NCI-H1105 (cell line): ENCODE measurements at places on chromosomes 5 and 9.
A peak's percentile ranks its signal among the peaks of the same experiment; 100 is the strongest.

GRCh38 chr9:137445275-137445807 is 4.2 kb upstream of the ENTPD8 start:
- peak; percentile 48 for DNase-seq

DNA sequence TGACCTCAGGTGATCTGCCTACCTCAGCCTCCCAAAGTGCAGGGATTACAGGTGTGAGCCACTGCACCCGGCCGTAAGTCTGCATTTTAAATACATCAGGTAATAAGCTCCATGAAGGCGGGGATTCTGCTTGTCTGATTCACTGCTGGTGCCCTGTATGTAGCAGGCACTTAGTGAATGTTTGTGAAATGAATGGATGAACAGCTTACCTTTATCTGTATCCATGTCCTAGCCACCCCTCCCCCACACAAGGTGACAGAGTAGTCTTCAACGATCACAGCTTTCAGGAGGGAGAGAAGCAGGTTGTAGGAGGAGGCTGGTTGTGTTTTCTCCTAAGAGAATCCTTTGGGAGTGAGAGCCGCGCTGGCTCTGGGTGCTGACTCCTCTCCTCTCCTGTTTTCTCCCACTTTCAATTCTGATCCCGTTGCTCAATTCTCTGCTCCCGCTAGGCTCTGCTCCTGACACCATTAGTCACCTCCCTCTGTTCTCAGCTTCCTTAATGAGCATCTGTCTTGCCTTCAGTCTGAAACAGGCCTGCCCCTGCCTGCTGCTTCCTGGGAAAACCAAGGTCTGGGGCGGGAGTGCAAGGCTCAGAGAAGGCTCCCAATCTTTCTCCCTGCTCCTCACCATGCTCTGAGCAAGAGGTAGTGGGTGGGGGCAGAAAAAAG is 88.8 kb upstream of the CTNNA1 start:
- DNase-seq, result no peak

DNA sequence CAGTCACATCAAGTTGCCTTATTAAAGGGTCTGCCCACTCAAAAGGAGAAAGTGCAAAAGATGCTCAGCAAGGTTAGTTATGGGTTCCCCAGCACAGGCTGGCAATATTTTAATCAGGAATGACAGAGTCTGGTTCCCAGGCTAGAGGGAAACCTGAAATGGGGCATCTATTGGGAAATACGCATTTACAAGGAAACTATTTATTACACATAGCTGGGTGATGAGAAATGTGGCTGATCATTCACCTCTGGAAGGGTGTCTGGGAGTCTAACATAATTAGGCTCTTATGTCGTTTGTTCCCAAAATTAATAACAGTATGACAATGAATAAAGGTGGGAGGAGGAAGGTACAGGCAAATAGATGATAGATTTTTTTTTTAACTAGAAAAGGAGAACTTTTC is 314.7 kb downstream of the ENC1 start:
- DNase-seq, result no peak

DNA sequence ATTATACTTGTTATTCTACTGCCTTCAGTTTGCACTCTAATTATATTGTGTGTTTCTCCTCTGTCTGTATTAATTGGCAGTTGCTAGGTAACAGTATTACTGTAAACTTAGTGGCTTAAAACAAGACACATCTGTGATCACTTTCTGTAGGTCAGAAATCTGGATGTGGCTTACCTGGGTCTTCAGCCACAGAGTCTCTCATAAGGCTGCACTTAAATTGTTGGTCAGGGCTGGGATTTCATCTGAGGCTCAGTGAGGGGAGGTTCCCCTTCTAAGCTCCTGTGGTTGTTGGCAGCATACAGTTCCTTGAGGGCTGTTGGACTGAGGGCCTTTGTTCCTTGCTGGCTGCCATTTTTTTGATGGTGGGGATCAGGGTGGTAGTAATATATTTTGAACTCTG is 68.8 kb downstream of the SLC44A1 start:
- no peak for DNase-seq

- no peak for DNase-seq
Observed at GRCh38 chr5:79229357-79230174, 6.4 kb upstream of the JMY start.

- no peak for DNase-seq
Observed at GRCh38 chr9:91483835-91484234, 60.2 kb upstream of the NFIL3 start.

DNA sequence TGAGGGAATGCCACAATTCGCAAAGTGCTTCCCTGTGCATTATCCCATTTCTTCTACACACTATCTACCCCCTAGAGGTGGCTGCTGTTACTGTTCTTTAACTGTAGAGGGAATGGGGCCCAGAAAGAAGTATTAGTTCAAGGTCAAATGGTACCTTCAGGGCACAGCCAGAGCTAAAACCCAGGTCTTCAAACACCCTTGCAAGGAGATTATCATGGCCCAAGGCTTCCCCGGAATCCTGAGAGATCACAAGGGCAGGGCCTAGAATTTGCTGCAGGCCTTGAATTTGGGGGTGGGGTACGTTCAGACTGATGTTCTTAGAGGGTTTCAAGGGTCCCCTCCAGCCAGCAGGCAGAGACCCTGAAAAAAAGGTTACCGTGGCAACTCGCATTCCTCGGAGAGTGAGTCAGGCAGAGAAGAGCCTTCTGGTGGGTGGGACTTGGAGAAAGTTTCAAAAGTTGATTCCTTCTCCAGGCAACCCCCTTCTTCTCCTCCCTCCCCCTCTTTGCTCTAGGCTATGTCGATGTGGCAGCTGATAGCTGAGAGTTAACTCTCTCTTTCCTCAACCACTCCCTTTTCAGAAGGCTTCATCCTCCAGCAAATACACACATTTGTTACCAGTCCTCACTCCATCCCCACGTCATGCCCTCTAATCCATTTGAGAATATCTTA is 1.9 kb downstream of the SPARC start:
- no peak for DNase-seq

DNA sequence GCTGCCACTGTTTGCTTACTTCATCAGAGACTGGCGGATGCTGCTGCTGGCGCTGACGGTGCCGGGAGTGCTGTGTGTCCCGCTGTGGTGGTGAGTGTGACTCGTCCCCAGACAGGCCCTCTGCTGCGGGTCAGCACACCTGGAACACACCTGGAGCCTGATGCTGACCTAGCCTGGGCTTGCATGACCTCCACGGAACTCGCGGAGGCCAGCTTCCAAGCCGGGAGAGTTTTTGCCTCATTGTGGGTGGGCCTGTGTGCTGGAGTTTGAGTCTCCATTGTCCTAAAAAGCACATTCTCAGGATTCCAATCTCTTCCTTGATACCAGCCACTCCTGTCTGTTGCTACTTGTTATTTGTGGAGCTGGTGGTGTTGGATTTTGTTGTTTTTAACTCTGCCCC is 28.1 kb downstream of the SLC22A4 start:
- no peak for DNase-seq

DNA sequence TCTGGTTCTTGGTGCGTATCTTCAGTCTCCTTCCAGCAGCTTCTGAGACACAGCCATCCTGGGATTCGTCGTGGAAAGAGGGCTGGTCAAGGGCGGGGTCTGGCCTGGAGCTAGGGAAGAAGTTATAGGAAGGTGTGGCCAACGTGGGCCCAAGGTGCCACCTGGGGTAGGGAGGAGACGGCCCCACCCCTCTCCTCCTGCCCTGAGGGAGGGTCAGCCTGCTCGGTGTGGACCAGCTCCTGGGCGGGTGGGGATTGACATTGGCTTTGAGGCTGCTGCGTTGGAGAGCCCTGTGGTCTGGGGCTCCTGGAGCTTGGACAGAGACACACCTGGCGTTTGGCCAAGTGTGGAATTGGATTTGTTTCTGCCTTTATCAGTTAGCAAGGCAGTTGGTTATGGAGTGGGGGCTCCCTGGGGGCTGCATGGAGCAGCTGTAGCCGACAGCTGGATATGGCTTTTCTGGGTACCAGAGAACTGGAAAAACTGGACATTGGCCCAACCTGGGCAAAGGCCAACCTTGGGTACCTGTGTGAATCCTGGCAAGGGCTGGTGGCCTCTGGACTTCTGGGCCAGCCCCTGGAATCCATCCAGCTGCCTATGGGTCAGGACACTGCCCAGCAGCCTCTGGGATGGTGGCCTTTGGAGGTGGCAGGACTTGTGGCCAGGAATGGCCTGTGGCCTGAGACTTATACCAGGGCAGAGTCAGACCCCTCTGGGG is 75.7 kb upstream of the PPP1R26 start:
- no peak for DNase-seq

GRCh38 chr5:53481159-53481886 is 894 bp downstream of the FST start:
- DNase-seq, result no peak

DNA sequence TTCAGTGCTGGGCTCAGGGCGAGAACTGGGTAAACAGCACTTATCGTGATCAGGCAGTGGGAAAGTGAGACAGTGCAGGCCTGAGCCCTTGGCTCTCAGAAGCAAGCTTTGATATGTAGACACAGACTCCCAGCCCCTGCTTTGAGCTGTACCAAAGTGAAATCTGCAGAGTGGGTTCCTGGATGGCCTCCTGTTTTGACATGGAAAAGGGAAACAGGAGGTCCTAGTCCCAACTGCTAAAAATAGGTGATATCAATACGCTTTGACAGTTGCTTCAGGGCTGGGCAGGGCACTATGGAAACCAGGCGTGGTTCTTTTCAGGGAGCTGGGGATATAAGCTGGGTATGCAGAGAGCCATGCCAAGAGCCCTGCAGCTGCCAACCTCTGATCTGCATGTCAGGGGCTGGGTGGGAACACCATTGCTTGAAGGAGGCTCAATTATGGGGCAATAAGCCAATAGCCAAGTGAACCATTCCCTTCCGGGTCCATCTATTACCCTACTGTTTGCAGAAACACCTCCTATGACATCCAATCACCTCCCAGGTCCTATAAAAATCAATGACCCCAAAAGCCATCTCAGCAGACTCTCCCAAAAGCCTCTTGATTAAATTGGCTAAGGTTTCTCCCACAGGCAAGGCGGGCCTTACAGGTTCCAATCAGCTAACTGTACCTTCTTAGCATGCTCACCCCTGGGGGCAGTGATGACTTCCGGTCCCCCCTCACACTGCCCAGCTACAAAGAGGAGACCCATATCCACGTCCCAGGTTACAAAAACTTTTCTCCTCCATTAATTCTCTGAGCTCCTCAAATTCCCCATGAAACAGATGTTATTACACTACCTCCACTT is 45.8 kb downstream of the EPB41L4B start:
- no peak for DNase-seq

DNA sequence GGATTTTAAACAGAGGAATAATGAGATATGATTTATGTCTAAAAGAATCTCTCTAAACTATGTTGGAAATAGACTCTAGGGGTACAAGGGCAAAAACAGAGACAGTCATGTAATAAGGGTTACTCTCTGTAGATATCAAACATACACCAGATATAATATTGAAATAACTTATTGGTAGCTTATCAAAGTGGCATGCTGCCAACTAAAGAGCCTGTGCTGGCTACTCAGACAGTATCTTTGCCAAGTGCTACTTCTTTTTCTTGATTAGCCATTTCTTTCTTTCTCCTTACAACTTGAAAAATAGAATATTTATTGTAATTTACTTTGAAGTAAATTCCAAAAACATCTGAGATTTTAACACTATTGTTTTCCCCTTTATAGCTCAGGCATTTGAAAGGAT is 34.9 kb downstream of the ZFYVE16 start:
- no peak for DNase-seq

- DNase-seq, result no peak
Observed at GRCh38 chr5:158140120-158140731, 281.3 kb upstream of the CLINT1 start.

DNA sequence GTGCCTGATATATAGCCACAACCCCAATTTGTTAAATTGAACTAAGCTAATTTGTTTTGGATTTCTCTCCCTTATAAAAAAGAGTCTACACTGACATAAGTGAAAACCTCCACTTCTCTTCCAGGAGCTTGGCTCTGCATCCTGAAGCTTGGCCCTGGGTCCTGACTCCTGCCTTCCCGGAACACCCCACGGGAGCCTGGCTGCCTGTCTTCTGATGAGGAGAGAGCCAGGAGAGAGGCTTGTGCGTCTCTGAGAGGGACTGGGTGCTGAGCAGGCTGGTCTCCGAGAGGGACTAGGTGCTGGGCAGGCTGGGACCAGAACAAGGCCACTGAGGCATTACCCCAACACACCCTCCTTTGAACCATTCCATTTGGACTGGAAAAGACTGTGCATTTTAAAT is 6.5 kb upstream of the PTGES start:
- no peak for DNase-seq

DNA sequence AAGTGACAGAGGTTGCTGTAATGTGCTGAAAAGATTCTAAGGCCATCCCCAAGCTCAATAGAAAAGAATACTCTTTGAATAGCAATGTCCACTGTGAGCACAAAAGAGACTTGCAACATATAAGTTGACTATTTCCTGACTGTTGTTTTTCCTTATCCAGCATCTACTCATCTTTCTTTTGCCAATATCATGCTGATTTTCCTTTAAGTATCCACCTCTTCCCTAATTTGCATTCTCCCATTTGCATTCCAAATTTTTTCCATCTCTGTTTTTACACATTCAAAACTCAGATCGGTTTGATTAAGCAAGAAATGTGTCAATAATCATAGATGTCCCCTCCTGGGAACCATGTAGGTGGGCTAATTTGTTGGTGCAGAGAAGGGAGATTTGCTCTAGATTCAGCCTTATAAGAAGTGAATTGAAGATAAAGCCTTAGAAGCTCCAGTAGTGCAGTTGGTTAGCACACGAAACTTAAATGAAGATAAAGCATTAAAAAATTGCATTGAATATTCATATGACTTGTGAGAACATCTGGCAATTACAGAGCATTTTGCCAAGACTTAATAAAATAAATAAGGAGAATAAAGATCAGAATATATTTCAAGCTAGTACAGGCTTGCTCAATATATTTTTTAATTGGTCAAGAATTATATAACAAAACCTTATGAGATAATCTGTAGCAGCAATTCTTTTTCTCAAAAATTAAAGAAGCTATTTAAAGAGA is 267.6 kb downstream of the TMEM167A start:
- DNase-seq, result no peak

DNA sequence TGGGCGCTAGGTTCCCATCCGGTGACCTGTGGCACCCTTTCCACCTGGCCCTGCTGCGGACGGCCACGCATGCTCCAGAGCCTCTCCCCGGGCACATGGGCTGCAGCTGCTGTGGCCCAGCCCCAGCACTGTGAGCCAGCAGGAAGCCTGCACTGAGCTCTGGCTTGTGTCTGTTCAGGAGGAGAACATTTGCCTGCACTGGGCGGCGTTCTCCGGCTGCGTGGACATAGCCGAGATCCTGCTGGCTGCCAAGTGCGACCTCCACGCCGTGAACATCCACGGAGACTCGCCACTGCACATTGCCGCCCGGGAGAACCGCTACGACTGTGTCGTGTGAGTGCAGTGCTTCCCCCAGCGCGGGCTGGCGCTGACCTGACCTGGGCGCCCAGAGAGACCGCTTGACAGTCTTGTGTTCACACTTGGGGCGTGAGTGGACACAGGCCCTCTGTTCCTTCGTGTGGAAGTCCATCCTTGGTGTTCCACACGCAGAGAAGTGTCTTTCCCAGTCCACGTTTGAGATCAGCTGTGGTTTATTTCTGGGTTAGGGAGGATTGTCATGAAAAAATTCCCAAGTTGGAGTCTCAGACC is 66.2 kb upstream of the CACNA1B start:
- no peak for DNase-seq

DNA sequence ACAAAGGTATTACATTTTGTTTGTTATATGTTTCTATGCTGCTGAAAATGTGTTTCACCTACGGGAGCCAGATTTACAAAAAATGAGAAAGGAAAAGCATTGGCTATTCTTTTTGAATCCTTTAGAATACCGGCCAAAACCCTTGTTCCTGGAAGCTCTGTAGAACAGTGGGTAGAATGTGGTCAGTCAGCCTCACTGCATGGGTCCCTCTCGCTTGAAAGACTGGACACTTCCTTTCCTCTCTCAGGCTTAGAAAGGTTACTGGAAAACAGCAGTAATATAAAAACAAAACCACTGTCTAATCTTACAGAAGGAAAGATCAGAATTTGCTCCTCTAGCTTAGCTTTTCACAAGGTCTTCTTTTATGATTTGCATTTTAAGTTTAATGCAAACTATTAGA is 45.1 kb downstream of the OSTF1 start:
- DNase-seq, result no peak
